ENCODE measurements at places on chromosomes 11 and 22. TPM values are rescaled to one million over a fixed set of nuclear protein-coding genes. Genes with fewer than 3 reads are reported as not detected.

GRCh38 chr22:49422701-49423100 is 405.0 kb downstream of the BRD1 start:
- no peak overlapping the region for H3K27ac ChIP-seq
- no peaks in the 10 kb centered on the region for H3K4me1 ChIP-seq
- H3K27me3 ChIP-seq = no peaks in the 10 kb centered on the region
- H3K36me3 ChIP-seq = no peaks in the 10 kb centered on the region
- H3K4me3 ChIP-seq = no peak overlapping the region

DNA sequence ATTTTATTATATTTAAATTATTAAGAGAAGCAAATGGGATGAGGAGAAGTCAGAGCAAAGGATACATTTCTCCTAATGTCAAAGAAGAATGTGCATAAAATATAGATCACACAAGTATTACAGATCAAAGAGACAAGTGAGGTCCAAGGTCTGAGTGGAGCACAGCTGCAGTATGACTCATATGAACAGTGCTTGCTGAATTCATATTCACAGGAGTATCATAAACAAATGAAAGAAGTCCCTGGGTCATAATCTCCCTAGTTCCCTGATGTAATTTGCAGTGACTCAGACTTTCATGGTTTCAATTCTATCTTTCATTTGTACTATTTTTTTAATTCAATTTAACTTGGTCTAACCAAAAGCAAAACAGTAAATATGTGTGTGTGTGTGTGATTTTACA is 499.0 kb upstream of the CCDC179 start:
- no peaks in the 10 kb centered on the region for H3K27me3 ChIP-seq
- no peaks in the 10 kb centered on the region for H3K36me3 ChIP-seq
- no peak overlapping the region for H3K27ac ChIP-seq
- H3K4me3 ChIP-seq = no peak overlapping the region

DNA sequence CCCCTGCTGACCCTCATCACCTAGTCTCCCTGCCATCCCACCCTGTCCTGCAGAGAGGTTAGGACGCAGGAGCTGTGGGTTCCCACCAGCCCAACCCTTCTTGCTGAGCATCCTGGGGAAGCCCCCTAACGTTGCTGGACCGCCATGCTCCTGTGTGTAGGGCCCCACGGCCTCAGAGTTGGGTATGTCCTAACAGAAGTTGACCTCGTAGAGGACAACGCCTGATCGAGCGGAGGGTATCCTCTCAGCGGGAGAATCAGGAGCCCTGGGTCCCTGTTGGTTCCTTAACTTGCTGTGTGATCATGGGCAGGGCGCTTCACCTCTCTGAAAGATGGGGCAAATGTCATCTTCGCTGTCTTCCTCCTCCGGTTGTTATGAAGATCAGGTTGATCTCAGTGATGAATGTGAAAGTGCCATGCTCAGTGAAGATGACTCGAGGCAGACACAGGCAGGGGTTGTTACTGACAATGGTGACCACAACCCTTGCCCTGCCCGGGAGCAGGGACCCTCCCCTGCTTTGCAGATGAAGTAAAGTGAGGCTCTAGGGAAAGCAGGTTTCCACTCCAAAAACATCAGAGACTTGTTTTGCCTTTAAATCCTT is 19.3 kb upstream of the CD5 start:
- H3K4me3 ChIP-seq = no peak overlapping the region
- H3K27ac ChIP-seq = no peak overlapping the region
- no peak for DNase-seq
- H3K36me3 ChIP-seq = no peaks in the 10 kb centered on the region

- DNase-seq = no peak
- H3K27ac ChIP-seq = no peak within 1 kb of the TSS
- H3K36me3 ChIP-seq = no peaks in the 10 kb centered on the region
- H3K4me3 ChIP-seq = no peak within 1 kb of the TSS
- H3K27me3 ChIP-seq = no peaks in the 10 kb centered on the region
- H3K4me1 ChIP-seq = no peaks in the 10 kb centered on the region
These were observed at the start of gene RAPSN for GRCh38 chr11:47448566-47449427. TSS of gene RAPSN (minus strand) at chr11:47449136. CDS start at chr11:47448964, 172 bp downstream.

- peaks cover 1% of the 10 kb centered on the region for H3K4me1 ChIP-seq
- H3K4me3 ChIP-seq = no peak overlapping the region
- no peaks in the 10 kb centered on the region for H3K27me3 ChIP-seq
- DNase-seq = no peak
- H3K27ac ChIP-seq = no peak overlapping the region
These were observed 84.8 kb downstream of the TP53I11 start for GRCh38 chr11:44865866-44866272.

The NLRP10 gene
- not detected for total RNA-seq

The NRXN2 gene
- 21.6 TPM for total RNA-seq

The KCTD14 gene
- 1.7 TPM for total RNA-seq

The KCNJ11 gene
- 1.0 TPM for total RNA-seq

The FGF19 gene
- not detected for total RNA-seq

The MS4A3 gene
- total RNA-seq = not detected

The TENM4 gene
- total RNA-seq = 9.1 TPM

The ARL14EP gene
- 21.0 TPM for total RNA-seq

All from aorta (tissue), 5 donors.